ENCODE measurements at places on chromosomes 16 and 17.

GRCh38 chr17:49913226-49914095 is 55.5 kb upstream of the DLX4 start:
- DNase-seq, result no peak

- no peak for DNase-seq
Observed at GRCh38 chr17:13562271-13562800, 39.4 kb downstream of the HS3ST3A1 start.

GRCh38 chr17:50952889-50953288 is 86.7 kb upstream of the TOB1 start:
- DNase-seq, result no peak

DNA sequence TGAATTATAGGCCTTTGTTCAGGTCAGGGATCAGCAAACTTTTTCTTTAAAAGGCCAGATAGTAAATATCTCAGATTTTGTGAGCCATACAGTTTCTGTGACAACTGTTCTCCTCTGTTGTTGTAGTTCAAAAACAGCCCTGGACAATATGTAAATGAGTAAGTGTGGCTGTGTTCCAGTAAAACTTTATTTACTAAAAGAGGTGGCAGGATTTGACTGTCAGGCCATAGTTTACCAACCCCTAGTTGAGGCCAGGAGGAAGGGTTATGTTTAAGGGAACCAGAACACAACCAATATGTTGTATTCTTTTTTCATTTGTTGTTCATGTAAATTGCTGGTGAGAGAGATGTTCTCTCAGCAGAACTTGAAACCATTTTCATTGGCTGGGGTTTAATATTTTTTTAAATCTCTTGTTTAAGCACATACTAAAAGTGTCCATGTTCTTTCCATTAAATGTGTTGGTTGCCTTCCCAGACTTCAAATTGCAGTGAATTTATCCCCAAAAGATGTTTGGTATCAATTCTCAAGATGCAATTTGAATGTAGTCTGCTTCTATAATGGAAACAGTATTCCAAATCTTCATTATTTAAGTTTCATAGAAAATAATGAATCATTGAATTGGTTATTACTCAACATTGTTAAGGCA is 260.3 kb downstream of the FTO start:
- DNase-seq, result no peak

- no peak for DNase-seq
Observed at GRCh38 chr17:56290802-56291118, 137.5 kb downstream of the ANKFN1 start.

GRCh38 chr16:12094537-12095265 is 118.2 kb downstream of the SNX29 start:
- no peak for DNase-seq

GRCh38 chr16:830871-831570 is 30.5 kb upstream of the GNG13 start:
- DNase-seq, result no peak

GRCh38 chr16:28549301-28549899 is 4.3 kb upstream of the SGF29 start:
- peak; percentile 50 for DNase-seq

- DNase-seq, result peak; percentile 10
Observed at GRCh38 chr16:49465661-49466528, 92.3 kb downstream of the C16orf78 start.

DNA sequence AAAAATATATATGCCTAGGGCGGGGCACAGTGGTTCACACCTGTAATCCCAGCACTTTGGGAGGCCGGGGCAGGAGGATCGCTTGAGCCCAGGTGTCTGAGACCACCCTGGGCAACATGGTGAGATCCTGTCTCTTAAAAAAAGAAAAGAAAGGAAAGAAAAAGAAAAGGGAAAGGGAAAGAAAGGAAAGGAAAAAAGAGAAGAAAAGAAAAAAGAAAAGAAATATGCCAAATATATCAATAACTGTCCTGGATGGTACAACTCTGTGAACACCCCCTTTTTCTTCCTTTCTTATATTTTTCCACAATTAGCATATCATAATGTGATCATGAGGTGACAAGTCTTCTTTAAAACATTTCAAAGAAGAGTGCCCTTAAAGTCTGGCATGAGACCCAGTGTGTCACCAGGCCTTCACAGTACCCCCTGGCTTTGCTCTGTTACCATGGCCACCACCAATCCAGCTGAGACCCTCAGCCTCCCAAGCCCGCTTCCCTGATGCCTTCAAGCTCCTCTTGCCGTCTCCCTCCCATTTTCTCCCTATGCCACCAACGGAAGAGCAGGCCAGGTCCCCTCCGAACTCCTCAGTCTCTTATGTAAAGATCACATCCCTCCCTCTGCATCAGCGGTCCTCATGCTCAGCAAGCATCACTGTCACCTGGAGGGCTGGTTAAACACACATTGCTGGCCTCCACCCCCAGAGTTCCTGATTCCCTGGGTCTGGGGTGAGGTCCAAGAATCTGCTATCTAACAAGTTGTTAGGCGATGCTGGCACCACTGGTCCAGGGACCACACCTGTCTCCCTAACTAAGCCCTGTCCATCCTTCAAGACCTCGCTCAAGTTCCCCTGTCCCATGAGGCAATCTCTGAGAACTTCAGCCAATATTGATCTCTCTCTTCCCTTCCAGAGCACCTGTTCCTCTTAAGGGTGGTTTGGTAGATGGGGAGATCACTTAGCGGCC is 44.5 kb downstream of the CUEDC1 start:
- no peak for DNase-seq

- DNase-seq, result no peak
Observed at GRCh38 chr16:85380002-85380395, 233.1 kb upstream of the GSE1 start.

DNA sequence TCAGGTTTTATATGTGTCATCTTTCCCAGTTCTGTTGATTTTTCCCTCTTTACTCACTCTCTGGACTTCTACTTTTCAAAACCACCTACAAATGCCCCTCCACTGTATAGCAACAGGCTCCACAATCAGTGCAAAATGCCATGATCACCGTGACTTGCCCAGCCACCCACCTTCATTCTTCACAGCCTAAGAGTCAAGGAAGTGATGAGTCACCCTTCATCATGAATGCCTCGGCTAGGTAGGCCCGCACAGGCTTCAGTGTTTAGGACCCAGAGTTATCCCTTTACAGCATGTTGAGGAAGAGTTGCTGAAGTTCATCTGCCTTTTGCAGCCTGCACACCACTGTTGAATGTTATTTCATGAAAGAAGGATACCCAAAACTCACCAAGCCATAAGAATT is 158.6 kb downstream of the PMP22 start:
- DNase-seq, result no peak

GRCh38 chr17:6556121-6557039 is at the start of gene PITPNM3:
PITPNM3 (minus strand) TSS chr17:6556555; CDS start chr17:6556406, 149 bp downstream.
- DNase-seq, result no peak

DNA sequence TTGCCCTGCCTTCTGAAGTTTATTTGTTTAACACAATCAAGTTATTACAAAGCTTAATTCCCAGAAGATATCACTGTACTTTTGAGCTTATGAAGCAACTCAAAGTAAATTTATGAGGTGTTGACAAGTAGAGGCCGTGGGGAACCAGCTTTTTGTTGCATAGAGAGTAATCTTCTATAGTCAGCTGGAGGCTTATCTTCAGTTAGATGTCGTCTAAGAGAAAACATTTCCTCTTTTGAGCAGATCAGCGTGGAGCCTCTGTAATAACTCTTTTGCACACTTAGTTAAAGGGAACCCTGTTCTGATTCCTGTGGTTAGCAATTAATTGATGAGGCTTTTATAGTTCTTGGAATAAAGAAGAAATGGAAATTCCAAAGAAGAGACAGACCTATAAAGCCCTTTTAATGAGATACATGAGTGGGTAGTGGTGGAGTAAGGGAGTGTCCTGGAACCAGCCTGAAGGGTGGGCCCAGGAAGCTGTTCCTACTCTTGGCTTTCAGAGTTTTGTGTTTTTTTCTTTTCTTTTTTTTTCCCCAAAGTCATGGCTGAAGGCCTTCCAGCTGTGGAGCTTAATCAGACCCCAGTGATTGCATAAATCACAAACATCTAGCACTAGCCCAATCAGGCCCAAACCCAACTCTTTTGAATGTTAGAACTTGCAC is 28.9 kb upstream of the MAP3K14 start:
- DNase-seq, result no peak

GRCh38 chr16:9322769-9323168 is 231.3 kb downstream of the HAPSTR1 start:
- DNase-seq, result no peak

DNA sequence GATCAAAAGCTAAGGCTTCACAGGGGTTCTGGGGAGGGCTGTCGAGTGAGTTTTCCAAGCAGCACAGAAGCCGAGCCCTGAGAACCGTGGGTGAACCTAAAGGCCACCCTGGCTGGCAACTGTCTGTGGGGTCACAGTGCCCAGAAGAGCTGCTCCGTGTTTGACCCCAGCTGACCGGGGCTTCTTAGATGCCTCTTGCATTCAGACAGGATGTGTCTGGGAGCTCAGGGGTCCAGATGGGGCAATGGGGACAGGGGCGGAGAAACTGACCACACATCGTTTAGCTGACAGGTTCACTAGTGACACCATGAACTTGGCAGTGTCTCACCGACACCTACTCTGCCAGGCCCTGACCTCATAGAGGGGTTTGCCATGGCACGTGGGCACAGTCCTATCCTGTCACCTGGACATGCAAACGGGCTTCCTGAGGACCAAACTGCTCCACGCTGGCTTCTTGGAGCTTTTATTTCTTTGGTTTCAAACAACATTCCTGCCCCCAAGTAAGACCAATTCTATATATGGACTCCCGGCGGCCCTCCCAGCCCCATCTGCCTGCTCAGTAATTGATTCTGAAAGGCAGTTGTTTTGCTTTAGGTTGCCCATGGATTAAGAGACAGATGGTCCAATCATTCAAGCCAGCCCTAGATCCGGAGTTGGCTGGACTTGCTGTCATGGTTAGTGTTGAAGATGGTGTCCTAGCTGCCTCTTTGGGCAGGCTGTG is 22.2 kb downstream of the WSCD1 start:
- no peak for DNase-seq

DNA sequence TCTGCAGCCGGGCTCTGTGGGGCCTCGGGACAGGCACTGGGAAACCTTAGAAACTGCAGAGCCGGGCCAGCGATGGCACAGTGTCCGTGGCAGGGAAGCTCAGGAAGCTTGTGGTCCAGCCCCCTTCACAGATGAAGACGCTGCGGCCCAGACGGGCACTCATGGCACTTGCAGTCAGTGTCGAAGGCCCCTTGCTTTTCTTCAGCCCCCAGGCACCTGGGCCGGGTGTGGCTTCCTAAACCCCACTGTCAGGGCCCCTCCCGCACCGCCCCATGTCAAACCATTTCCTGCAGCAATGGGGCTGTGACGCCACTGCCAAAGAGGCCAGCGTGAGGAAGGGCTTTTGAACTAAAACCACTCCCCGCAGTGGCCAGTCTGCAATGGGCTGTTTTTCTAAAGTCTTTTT is 164.0 kb downstream of the LAT start:
- peak; percentile 84 for DNase-seq

- no peak for DNase-seq
Observed at GRCh38 chr17:77049440-77049839, 91.3 kb upstream of the SEC14L1 start.

DNA sequence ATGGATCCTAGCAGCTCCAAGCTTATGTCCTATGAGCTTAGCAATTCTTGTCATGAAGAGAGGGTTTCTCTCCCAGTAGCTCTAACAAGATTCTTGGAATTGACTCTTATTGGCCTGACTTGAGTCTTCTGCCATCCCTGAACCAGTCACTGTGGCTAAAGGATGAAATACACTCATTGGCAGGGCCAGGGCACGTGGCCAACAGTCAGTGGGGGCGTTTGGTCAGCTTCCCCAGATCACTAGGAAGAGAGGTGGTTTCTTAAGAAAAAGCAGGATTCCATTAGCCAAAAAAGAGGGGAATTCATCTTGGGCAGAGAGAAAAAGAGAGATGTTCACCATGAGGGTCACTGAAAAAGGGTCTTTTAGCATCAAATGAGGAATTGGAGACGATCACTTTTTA is 363.2 kb downstream of the SNX29 start:
- no peak for DNase-seq

GRCh38 chr17:47762728-47763127 is 29.7 kb downstream of the TBX21 start:
- no peak for DNase-seq

DNA sequence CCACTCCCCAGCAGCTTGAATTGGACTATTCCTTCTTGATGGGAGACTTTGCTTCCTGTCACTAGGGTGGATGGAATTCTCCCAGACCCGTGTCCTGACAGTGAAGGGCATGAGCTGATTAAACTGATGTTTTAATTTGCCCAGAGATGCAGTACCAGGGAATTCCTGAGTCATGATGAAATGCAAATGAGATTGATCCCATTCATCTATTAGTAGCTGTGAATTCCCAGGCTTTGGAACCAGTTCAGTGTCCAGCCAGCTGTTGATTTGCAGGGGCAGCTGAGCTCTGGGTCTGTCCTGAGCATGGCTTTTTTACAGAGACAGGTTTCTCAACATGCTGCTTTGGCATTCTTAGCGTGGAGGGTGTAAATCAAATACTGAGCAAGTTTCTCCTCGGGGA is 157.9 kb downstream of the PITPNC1 start:
- no peak for DNase-seq

- no peak for DNase-seq
Observed at GRCh38 chr16:55325080-55325447, 1.1 kb downstream of the IRX6 start.

GRCh38 chr17:54967621-54968261 is 713 bp downstream of the COX11 start:
- DNase-seq, result no peak

- DNase-seq, result no peak
Observed at GRCh38 chr16:85395207-85395912, 217.8 kb upstream of the GSE1 start.

GRCh38 chr16:86100205-86101136 is 201.5 kb downstream of the IRF8 start:
- DNase-seq, result no peak

DNA sequence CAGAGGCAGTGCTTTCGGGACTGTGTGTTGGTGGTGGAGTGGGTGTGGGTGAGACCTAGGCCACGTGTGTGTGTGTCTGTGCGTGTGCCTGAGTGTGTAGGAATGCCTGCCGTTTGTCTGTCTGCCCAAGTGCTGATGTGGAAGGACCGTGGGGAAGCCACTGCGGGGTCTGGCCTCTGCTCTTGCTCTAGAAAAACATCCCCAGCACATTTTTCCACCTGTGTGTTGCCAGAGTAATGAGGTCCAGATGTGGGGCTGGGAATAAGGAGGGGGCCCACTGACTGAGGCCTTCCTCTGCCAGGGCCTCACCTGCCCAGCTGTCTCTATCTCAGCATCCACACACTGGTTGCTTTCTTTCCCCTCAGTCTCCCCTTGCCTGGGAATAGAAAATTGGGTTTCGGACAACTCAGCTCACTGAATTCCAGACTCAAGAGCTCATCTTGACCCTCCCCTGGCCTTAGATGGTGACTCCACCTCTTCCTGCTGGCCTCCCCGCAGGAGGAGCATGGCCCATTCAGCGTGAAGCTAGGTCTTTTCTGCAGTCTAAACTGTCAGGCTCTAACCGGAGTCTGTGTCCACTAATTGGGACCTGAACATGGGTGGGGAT is 7.6 kb downstream of the SGCA start:
- no peak for DNase-seq

Measured in CD8-positive, alpha-beta T cell (primary cell).